ENCODE measurements at places on chromosomes 11 and 22.
A peak's percentile ranks its signal among the peaks of the same experiment; 100 is the strongest.

DNA sequence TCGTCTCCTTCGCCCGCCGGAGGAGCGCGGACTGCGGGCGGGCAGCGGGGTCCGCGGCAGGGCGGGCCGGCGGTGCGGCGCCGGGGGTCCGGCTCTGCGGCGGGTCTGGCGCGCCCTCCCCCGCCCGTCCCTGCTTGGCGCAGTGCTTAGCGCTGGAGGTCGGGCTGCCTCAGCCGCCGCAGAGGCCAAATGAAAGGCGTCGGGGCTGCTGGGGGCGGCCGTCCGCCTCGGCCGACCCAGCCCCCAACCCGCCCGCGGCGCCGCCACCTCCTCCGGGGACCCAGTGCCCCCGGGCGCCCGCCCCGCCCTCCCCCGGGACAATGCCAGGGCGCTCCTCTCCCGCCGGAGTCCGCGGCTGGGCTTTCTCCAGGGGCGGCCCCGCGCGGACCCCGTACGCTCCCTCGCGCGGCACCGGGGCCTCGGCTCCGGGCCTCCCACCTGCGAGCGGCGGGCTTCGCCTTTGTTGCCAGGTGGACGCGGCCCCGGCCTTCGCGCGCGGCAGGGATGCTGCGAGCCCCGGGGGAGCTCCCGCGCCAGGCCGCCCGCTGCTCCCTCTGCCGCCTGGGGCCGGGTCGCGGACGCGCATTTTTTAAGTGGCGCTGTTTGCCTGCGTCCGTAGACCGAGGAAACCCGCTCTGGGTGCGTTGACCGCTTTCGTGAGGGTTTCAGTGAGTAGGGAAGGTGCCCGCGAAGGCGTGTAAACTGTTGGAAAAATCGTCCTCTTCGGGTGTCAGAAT lies 583 bp downstream of the APLP2 start:
- DNase-seq: peak; percentile 33

DNA sequence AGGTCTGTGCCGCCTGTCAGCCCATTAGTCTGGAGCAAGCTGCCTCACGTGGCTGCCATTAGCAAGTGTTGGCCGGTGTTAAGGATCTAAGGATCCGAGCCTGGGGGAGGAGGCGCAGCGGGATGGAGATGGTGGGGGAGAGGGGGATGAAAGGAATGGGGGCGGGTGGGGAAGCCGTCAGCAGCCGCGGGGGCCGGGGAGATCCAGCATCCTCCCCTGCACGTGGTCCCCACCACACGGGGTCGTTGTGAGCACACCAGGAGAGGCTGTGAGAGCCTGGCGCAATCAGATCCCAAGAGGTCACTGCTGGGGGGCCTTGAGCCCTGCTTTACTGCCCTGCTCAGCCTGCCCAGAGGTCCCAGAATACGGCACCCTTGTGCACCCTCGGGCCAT lies 7.3 kb downstream of the CABP7 start:
- no peak for DNase-seq

DNA sequence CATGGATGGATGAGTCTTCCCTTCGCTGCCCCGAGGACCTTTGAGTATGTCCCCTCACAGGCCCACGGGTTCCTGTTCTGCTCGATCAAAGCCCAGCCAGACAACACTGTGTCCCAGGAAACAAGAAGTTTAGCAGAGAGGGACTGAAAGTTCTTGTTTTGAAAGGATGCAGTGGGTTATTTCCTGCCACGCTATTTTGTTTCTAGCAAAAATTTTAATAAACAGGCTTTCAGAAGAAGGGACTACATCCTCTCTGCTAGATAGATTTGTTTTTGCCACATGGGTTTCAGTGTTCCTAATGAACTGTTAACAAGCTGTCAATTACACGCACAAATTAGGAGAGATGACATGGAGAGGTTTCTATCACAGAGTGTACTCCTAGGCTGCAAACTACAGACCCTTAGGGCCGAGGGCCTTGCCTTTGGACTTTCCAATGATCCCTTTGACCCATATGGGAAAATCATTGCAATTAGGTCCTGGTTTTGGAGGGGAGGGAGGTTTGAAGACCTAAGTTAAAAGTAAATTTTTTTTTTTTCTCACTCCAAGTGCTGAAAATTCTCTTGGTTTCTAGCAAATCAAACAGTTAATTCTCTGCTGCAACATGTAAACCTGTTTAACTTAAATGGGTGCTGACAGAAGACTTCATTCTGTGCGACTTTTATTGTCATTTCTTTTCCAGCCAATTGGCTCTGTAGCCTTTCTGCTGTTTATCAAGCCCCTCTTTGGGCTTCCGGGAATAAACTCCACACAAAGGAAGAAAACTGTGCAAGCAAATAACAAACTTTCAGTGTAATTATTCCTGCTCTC lies 81.4 kb downstream of the RCN1 start:
- no peak for DNase-seq

- DNase-seq: no peak
These were observed 560.4 kb downstream of the TBC1D22A start for GRCh38 chr22:47322854-47323253.

- no peak for DNase-seq
These were observed 5.2 kb upstream of the MUC5AC start for GRCh38 chr11:1152316-1153104.

GRCh38 chr11:36775130-36775529 lies 177.1 kb upstream of the RAG2 start:
- DNase-seq: no peak

Data from hippocampal formation (tissue), 2 donors.